ENCODE measurements at places on chromosomes 1 and 21. TPM values are rescaled to one million over a fixed set of nuclear protein-coding genes. Genes with fewer than 3 reads are reported as not detected.

DNA sequence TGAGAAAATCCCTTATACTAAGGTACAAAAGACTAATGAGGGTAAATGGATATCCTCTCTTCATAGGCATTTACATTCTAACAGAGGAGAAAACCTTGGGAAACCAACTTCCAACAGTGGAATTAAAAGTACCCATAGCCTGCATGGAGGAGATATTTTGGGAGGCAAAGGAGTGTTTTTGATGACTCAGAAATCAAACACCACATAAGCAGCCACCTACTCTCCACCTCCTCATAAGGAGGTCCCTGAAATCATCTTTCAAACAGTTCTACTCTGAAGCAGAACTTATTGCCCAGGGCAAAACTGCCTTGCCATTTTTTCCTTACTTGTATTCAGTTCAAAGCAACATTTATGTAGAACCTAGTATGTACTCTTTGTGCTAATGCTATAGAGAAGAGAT, 211.3 kb downstream of the KCNH1 start:
- no peak for DNase-seq

DNA sequence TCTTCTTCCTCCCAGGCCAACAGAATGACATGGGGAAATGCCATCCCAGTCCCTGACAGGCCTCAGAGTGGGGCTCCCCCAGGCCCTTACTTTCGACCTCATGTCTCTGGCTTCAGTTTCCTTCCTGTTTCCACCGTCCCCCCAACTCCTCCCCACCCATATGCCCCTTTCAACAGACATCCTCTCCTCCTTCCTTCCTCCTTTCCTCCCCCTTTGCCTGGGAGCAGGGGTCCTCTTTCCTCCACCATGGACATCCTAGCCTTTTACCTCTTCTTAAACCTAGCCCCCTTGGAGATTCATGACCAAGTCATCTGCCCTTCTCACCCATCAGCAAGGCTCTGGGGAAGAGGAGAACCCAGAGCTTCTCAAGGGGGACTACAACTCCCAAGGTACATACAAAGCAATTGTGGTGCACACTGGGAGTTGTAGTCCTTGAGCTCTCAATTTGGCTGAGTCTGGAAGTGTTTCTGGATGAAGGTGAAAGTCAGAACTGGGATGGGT, 4.0 kb downstream of the ZBTB7B start:
- DNase-seq: no peak

DNA sequence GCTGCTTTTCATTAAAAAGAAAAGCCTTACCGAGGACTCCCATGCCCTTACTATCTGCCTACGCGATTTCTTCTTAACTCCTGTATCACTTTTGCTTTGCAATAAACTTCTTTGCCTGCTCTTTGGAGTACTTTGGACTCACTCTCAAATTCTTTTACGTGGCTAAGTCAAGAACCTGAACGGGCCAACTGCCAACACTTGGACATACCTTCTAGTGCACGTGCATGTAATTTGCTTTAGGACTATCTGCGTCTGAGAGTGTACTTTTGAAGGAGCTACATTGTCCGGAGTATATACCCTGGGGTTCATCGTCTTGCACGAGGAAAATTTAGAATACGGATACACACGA, 3.6 kb upstream of the OTUD3 start:
- no peak for DNase-seq

- DNase-seq: no peak
These were observed 123.8 kb downstream of the BARHL2 start for GRCh38 chr1:90593312-90593711.

NTMT2 gene
- total RNA-seq: not detected

DMRTA2 gene
- total RNA-seq: not detected

SPRR2A gene
- not detected for total RNA-seq

Measured in IMR-90 (cell line).